ENCODE measurements at places on chromosomes 13 and 19.

DNA sequence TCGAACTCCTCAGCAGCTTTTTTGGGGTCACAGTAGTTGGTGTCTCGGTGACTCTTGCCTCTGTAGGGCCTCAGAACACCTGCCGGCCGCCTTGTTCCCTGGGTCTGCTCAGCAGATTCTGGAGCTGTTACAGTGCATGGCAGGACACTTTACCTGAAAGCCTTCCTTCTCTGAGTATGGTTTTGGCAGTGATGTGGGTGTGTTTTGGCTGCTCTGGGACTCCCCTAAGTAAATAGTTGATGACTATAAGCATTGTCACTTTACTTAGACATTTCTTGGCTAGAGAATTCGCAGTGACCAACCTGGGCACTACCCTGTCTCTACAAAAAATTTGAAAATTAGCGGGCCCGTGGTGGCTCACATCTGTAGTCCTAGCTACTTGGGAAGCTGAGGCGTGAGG is 7.0 kb downstream of the MAU2 start:
- DNase-seq, result no peak

DNA sequence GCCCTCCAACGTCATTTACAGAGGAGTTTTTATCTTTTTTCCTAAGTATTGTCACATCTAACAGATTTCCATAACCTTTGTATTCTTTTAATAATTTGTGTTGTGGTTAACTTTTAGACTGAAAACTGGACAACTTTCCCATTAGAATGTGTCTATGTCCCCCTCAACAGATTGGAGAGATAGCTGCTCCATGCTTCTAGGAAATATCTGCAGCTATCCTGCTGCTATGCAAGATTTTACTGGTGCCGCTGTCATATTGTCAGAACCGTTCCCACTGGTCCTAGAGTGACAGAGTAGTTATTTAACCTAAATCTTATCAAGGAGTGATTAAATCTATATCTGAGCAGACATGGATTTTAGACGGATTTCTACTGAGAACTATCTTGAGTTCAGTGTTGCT is 130.0 kb downstream of the MAB21L1 start:
- DNase-seq, result no peak

- no peak for DNase-seq
These were observed 97.2 kb upstream of the IPO5 start for GRCh38 chr13:97856304-97856675.

DNA sequence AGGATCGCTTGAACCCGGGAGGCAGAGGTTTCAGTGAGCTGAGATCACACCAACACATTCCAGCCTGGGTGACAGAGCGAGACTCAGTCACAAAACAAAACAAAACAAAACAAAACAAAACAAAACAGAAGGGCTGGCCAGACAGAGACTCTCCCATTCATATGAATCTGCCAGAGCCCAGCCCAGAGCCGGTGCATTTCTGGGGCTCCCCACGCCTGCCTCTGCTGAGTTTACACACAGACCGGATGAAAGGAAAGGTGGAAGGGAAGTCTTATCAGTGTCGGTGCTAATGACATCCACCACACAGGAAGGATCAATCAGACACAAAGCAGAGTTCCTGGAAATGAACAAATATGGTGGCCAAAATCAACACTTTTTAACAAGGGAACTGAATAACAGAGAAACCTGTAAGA is 6.8 kb downstream of the TRAPPC6A start:
- no peak for DNase-seq

GRCh38 chr13:93304868-93305613 is 78.4 kb downstream of the GPC6 start:
- no peak for DNase-seq

GRCh38 chr13:51804295-51805172 is 571 bp upstream of the DHRS12 start:
- DNase-seq, result peak; percentile 59

- DNase-seq, result no peak
These were observed 14.0 kb downstream of the DPP9 start for GRCh38 chr19:4709440-4710280.

- no peak for DNase-seq
These were observed 21.0 kb downstream of the GRIK5 start for GRCh38 chr19:42048992-42049391.

- no peak for DNase-seq
These were observed 15.4 kb downstream of the DNASE2 start for GRCh38 chr19:12865746-12866415.

DNA sequence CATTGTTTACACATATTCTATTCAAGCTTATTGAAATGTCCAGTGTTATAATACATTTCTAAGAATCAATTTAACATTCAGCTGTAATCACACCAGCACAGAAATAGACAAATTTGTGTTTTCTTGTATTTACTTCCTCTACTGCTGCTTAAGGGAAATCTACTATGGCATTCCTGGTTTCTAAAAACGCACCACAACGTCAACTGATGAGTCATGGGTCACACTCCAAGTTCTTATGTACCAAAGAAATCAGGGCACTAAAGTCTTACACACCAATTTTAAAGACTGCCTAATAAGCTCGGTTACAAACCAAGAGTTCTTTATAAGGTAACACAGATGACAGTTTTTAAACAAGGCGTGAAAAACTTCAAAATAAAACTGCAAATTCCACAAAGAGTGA is 13.2 kb downstream of the LNX2 start:
- no peak for DNase-seq

DNA sequence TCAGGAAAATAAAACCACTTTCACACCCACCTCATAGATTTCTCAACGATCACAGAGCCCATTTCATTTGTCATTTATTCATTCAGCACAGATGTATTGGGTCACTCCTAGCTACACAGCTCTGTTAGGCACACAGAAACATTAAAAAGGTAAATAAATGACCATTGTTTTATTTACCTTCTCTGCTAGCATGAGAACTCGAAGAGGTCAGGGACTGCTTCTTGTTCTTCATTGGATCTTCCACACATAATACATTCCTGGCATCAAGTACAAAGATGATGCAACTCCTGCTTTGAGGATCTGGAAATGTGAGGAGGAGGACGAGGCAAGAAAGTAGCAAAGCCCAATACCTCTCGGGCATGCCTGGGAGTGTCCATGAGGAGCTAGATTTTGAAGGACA is 168.1 kb downstream of the RBM26 start:
- DNase-seq, result no peak
